ENCODE measurements at places on chromosomes 3 and 15. TPM values are rescaled to one million over a fixed set of nuclear protein-coding genes. Genes with fewer than 3 reads are reported as not detected.

GRCh38 chr3:195690951-195691350, 29.8 kb upstream of the MUC20 start:
- DNase-seq, result no peak

DNA sequence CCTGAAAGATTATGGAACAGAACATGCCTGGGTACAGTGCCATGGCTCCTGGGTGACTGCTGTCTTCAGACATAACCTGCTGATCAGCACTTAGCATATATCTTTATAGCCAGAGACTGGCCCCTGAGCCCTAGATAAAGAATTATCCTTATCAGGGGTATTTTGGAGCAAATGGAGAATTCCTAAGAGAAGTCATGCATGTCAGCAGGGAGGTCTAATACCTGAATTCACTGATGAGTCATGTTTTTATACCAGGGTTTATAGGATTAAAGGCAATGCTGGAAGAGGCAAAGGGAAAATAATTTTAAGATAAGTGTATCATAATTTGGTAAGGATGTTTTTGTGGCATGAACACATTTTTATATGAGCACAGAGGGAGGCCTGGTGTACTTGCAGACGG, 159.8 kb downstream of the ADAMTSL3 start:
- no peak for DNase-seq

- DNase-seq, result no peak
Observed at GRCh38 chr3:42224178-42224577, 41.8 kb downstream of the CCK start.

The AMT gene
- total RNA-seq, result 0.06 TPM

DNA sequence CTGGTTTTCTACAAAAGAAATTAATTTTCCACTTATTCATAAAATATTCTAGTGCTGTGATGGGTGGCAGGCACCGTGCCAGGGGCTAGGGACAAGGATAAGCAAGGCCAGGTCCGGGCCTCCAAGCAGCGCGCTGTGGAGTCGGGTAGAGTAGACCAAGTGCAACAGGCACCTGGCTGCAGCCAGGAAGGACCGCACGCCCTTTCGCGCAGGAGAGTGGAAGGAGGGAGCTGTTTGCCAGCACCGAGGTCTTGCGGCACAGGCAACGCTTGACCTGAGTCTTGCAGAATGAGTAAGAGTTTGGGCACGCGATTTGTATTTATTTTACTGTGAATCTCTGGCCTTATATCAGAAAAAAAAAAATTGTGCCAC, at the start of gene CASR:
CASR (plus strand) TSS at position 148 of the 372 bp plus-strand sequence. CDS start 70,522 bp downstream, outside the sequence.
- DNase-seq, result peak; percentile 17

DNA sequence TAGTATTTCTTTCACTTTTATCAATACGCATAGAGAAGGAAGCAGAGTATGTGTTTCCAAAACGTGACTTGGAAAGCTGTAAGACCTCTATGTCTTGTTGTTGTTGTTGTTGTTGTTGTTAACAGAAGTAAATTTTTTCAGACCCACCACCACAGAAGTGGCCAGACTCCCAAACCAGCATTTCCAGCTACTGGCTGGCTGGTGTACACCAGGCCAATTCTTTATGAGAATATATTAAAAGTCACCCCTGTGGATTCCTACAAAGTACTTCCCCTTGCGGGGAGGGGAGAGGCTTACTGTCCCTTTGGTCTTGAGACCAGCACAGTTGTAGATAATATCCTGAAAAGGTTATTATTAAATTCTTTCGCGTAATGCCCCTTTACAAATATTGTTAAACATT, 1.6 kb upstream of the FOXP1 start:
- DNase-seq, result no peak

The NANOGP8 gene
- total RNA-seq, result not detected

DNA sequence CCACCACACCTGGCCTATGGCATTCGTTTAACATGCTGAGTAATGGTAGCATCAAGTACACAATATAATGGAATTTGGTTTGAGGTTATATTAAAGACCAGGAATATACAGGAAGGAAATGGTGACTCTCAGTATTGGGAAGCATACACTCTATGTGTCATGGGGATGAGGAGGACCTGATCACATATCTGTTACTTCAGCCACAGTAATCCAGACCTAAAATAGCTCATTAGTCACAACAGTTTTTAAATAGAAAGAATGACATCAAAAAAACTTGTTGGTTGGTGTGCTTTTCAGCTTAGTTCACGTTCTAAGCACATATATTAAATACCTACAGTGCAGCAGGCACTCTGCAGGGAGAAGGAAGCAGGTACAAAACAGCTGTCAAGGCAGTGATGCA, 52.5 kb upstream of the ATP2C1 start:
- DNase-seq, result peak; percentile 30

The TP63 gene
- total RNA-seq, result 0.29 TPM

DNA sequence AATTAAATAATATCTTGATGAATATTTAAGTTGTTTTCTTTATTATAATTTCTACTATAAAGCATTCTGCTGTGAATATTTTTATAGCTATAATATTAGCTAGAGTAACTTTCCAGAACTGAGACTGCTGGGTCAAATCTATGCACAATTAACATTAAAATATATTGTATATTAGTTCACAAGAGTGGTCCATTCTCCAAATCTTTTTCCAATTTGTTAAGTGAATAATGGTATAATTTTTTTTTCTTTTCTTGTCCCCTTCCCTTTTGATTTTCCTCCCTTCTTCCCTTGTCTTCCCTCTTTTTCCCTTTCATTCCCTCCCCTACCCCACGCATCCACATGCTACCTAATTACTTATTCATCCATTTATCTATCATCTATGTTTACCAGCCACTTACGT, 977.5 kb downstream of the TUSC7 start:
- no peak for DNase-seq

The SLC22A14 gene
- total RNA-seq, result 0.39 TPM

GRCh38 chr3:53862241-53862640, 15.9 kb downstream of the IL17RB start:
- no peak for DNase-seq

The TMIE gene
- total RNA-seq, result not detected

GRCh38 chr3:100089812-100090668, 24.3 kb downstream of the FILIP1L start:
- DNase-seq, result peak; percentile 58

DNA sequence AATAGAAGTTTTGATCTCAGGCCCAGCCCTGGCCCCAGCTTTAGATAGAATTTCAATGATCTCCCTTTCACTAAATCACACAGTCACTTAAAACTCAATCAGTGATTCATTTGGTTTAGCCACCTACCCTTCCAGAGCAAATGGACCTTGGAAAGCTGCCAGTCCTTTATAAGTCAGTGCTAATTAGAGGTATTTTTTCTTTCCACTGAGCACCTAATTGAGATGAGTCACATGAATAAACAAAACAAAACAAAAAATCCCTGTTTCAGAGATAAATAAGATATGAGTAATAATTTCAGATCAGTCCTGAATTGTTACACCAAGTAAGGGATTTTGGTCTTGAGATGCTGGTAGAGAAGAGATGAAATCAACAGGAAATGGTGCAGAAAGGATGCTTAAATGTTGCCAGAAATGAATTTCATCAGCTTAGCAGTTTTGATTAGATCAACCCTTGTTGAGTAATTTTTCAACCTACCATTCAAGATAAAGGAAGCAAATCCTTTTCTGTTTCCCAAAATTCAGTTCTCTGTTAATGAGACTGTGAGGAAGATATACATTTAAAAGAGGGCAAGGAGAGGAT, 352.0 kb upstream of the COL8A1 start:
- DNase-seq, result peak; percentile 3

DNA sequence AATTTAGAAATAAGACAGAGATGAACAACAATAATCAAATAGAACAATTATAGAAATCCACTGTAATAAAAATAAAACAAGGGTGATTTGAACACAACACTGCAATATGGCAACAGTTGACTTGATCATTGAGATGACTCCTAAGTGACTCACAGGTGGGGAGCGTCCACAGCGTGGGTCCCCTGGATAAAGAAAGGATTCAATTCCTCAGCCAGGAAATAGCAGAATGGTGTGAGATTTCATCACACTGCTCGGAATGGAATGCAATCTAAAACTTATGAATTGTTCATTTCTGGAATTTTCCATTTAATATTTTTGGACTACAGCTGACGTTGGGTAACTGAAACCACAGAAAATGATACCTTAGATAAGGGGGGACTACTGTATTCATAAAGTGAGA, 82.0 kb downstream of the CNTN3 start:
- DNase-seq, result peak; percentile 40

DNA sequence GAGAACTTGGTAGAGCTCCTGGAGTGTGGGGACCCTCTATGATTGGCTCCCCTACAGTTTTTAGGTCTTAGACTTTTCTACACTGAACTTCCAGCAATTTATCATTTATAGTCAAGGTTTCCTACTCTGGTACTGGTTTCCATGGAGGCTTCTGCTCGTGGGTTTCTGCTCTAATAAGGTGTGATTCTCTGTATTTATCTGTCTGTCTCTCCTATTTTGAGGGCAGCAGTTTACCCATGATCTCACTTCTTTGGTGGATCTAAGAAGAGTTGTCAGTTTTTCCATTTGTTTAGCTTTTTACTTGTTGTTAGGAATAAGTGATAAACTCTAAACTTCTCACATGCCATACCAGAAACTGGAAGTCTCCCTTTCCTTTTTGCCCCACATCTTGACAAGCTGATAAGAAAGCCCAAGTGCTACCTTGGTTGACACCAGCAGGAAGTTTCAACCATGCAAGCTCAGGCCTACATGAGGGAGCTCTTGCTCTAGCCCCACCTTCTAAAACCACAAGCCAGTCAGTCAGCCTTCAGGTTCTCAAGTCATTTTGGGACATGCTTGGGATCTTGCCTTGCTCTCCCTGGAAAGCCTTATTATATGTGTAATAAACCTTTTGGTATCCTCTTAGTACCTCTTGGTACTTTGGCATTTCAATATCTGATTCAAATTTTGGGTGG, 10.0 kb downstream of the TIMMDC1 start:
- DNase-seq, result no peak

The PDZRN3 gene
- 3.5 TPM for total RNA-seq

GRCh38 chr15:75669191-75669878, 21.6 kb downstream of the SNX33 start:
- peak; percentile 76 for DNase-seq

- DNase-seq, result no peak
Observed at GRCh38 chr15:44695294-44695693, 15.8 kb downstream of the PATL2 start.

DNA sequence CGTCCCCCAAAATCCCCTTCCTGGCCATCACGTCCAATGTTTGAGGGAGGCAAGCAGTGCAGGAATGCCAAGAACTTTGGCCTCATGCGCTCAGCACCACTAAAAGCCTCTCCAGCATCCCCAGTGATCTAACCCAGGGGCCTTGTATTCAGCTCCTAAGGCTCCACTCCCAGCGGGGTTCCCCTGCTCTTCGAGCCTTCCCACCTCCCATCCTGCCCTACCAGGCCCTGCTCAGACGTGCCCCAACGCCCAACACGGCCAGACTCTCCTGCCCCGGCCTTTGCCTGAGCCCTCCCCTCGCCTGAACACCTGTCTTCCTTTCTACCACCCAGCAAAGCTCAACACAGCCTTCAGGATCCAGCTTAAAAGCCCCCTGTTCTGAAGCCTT, 30.5 kb downstream of the PLXND1 start:
- DNase-seq, result no peak

The PTH1R gene
- not detected for total RNA-seq

GRCh38 chr15:33985287-33985686, 17.0 kb downstream of the CHRM5 start:
- peak; percentile 27 for DNase-seq

DNA sequence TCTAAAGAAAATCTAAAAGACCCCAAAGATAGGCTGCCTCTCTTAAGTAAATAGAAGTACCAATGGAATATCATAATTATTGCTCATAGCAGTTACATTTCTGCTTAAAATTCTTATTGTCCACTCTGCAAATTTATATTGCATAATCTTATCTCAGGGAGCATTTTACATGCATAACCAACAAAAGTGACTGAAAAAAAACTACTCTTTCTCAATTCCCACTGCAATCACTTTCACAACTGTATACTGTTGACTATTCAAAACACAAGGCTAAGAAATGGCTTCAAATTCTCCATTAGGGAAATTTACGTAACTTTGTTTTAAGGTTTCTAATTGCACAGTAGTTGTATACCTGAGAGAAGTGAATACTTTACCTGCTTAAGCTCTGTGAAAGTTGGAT, 56.3 kb downstream of the HMG20A start:
- no peak for DNase-seq

GRCh38 chr15:41333026-41333562, 413 bp downstream of the NUSAP1 start:
- DNase-seq, result no peak

DNA sequence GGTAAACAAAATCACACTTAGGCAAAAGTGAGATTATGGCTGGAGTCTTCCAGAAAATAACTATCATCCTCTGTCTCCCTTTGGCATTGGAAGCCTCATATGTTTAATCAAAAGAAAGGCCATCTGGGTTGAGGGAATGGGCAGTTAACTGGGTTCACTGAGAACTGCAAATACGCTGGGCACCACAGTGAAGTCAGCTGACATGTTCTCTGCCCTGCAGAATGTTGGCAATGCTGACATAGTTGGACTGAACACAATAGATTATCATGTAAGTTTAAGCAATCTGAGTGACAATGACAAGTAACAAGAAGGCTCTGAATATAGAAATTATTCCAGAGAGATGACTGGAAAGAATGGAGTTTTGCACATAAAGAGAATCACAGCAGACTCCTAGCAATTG, 43.8 kb upstream of the SLC25A26 start:
- no peak for DNase-seq

The EOMES gene
- total RNA-seq, result 0.06 TPM

The WDR48 gene
- 25.7 TPM for total RNA-seq

The THBS1 gene
- 567 TPM for total RNA-seq

GRCh38 chr3:116579840-116580239, 129.7 kb upstream of the TUSC7 start:
- peak; percentile 30 for DNase-seq

DNA sequence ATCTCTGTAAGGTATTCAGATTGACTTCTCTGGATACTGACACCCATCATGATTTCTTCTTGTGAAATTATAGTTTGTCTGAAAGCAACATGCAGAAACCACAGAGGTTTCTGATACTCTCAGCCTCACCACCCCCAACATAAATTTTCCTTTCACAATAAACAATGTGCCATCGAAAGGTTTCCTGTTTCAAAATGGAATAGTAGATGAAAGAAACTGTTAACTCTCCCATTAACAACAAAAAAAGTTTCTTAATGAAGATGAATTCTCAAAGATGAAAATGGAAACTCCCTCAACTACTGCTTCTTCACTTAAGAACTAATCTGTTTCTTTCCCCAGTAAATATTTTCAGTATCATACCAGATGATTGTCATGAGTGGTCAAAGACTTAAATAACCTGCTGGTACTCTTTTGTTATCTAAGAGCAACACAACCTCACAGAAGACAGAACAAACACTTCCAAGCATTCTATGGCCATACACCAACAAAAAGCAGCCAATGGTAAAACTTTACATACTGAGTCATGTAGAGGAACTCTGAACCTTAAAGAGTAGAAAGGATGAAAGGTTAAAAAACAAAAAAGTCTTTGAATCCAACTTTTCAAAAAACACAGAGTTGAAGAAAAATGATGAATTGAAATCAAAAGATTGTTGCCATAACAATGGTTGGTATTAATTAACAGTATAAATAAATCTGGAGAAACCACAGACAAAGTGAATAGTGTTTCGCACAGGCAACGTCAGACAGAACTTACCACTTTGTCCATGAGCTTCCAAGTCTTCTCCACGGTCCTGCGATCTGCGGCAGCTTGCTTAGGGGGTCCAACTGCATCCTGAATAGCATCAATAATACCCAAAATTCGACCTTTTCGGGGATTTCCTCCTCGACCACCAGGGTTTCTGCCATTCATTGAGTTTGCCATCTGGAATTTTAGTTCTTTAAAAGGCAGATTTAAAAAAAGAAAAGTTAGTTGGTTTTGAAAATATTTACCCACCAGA, 1.9 kb downstream of the CBLB start:
- peak; percentile 30 for DNase-seq

The PROK2 gene
- total RNA-seq, result 1.9 TPM

Measured in Daoy (cell line).